Activated CD8-positive, alpha-beta memory T cell treated with anti-CD3 and anti-CD28 coated beads, Interleukin-2, amount 10 ng/mL, durations not matched to agents 7 days and 5 days (primary cell): ENCODE measurements at places on chromosomes 11 and 22.

- DNase-seq: no peak
Observed at GRCh38 chr11:113613619-113614018, 92.5 kb downstream of the TMPRSS5 start.

DNA sequence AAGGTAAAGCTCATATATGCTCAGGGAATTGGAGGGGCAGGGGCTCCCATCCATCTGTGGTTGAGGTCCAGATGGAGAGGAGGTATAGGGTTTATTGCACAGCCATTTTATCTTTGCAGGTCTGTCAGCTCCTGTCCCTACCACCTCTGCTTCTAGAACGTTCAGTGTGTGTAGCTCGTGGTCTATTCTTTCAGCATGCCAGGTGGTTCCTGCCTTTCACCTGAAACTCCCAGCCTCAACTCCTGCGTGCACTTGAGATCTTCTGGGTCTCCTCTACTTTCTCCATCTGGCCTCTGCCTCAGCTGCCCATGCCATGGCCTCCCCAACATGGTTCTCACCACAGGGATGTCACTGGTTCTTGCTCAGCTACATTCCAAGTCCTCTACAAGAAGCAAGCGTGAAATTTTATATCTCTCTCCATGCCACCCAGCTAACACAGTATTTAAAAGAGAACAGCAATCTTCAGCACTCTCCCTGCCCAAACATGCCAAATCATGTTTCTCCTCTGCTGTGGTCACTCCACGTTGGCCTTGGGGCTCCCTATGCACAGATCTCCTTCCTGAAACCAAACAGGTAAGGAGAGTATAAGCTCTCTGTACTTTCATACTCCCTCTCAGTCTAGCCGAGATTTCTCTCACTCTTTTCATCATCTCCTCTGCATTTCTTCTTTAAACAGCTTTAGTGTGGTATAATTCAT lies 157.8 kb upstream of the TRPC6 start:
- no peak for DNase-seq

DNA sequence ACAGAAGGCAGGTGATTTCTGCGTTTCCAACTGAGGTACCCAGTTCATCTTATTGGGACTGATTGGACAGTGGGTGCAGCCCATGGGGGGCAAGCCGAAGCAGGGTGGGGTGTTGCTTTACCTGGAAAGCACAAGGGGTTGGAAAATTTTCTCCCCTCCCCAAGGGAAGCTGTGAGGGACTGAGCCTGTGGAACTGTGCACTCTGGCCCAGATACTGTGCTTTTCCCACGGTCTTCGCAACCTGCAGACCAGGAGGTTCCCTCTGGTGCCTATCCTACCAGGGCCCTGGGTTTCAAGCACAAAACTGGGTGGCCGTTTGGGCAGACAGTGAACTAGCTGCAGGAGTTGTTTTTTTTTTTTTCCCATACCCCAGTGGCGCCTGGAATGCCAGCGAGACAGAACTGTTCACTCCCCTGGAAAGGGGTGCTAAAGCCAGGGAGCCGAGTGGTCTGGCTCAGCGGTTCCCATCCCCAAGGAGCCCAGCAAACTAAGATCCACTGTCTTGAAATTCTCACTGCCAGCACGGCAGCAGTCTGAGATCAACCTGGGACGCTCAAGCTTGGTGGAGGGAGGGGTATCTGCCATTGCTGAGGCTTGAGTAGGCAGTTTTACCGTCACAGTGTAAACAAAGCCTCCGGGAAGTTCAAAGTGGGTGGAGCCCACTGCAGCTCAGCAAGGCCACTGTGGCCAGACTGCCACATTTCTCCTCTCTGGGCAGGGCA lies 97.2 kb downstream of the JRKL start:
- DNase-seq: no peak

DNA sequence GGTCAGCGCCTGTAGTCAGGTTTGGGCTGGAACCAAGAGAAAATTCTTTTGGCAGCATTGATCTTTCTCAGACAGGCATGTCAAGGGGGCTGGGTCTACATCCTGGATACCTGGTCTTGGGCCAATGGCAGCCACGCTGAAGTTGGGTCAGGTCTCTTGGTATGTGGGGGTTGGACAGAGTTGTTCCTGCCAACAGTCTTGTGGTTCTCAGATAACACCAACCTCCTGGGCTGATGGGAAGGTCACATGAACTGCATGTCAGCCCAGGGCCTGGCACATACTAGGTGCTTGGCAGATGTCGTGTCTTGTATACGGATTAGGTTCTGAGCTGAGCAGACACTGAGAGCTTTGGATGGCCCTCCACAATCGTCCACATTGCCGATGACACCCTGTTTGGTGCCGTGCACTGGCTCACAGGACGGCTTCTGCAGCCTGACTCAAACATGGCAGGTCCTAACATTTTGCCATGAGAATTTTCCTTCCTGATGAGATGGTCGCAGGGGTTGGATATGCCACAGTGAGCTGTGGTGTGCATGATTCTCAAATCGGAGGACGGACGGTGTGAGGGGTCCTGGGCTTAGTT lies 42.0 kb downstream of the FBLN1 start:
- DNase-seq: no peak

DNA sequence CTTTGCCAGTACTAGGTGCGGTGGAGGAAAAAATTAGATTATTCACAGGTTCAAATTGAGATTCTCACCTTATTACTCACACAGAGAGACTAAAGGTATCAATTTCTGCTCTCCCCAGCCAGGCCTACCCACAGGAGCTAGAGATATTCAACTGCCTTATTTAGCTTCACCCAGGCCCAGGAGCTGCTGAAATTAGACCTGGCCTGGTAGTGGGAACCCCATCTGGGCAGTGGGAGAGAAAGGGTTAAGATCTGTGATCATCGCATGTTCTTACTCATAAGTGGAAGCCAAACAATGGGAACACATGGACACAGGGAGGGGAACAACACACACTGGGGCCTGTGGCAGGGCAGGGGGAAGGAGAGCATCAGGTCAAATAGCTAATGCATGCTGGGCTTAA lies 20.9 kb upstream of the MICAL2 start:
- DNase-seq: no peak

GRCh38 chr11:12983336-12983735 lies 25.8 kb upstream of the RASSF10 start:
- DNase-seq: no peak
